ENCODE measurements at places on chromosomes 1 and 21. TPM values are rescaled to one million over a fixed set of nuclear protein-coding genes. Genes with fewer than 3 reads are reported as not detected.

The PCNX2 gene
- total RNA-seq: 53.1 TPM

The HRNR gene
- 0.10 TPM for total RNA-seq

The ABCA4 gene
- not detected for total RNA-seq

The CFAP107 gene
- not detected for total RNA-seq

The NPHS2 gene
- not detected for total RNA-seq

The SLAMF8 gene
- 0.36 TPM for total RNA-seq

The KRTAP19-1 gene
- total RNA-seq: not detected

The OBSCN gene
- 99.3 TPM for total RNA-seq

The EPHB2 gene
- 0.21 TPM for total RNA-seq

The AADACL3 gene
- not detected for total RNA-seq

The ILF2 gene
- total RNA-seq: 101 TPM

GRCh38 chr21:16199539-16199938 is 469.8 kb downstream of the USP25 start:
- DNase-seq: no peak
- H3K27me3 ChIP-seq: peaks cover 2% of the 10 kb centered on the region
- peaks cover 4% of the 10 kb centered on the region for H3K36me3 ChIP-seq
- H3K4me3 ChIP-seq: no peak overlapping the region
- H3K27ac ChIP-seq: no peak overlapping the region

GRCh38 chr1:163709636-163710035 is 387.9 kb downstream of the NUF2 start:
- no peak overlapping the region for H3K4me3 ChIP-seq
- H3K27me3 ChIP-seq: no peaks in the 10 kb centered on the region
- no peaks in the 10 kb centered on the region for H3K36me3 ChIP-seq
- H3K27ac ChIP-seq: no peak overlapping the region
- no peak for DNase-seq
- no peaks in the 10 kb centered on the region for H3K4me1 ChIP-seq

- DNase-seq: no peak
- H3K4me1 ChIP-seq: no peaks in the 10 kb centered on the region
- no peak overlapping the region for H3K4me3 ChIP-seq
- no peaks in the 10 kb centered on the region for H3K36me3 ChIP-seq
Measured at GRCh38 chr1:2031546-2032540, 12.7 kb downstream of the GABRD start.

DNA sequence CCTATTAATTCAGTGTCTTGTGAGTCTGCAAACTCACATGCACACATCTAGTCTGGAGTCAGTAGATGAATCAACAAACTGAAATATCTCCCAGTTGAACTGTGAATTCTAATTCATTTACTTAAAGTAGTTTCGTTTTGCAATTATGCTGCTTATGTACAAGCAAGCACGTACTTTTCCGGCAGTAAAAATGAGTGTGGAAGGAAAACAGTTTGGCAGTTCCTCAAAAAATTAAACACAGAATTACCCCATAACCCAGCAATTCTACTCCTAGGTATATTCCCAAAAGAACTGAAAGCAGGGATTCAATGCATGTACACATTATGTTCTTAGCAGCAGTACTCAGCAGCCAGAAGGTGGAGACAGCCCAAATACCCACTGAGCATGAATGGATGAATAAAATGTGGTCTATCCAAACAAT is 49.3 kb downstream of the GNB1 start:
- H3K27me3 ChIP-seq: no peaks in the 10 kb centered on the region
- no peak for DNase-seq
- peak overlapping the region; percentile 39 for H3K27ac ChIP-seq

- no peaks in the 10 kb centered on the region for H3K36me3 ChIP-seq
- H3K27me3 ChIP-seq: no peaks in the 10 kb centered on the region
- no peaks in the 10 kb centered on the region for H3K4me1 ChIP-seq
- no peak for DNase-seq
- no peak overlapping the region for H3K27ac ChIP-seq
Measured at GRCh38 chr1:64077281-64077940, 126.0 kb upstream of the UBE2U start.

DNA sequence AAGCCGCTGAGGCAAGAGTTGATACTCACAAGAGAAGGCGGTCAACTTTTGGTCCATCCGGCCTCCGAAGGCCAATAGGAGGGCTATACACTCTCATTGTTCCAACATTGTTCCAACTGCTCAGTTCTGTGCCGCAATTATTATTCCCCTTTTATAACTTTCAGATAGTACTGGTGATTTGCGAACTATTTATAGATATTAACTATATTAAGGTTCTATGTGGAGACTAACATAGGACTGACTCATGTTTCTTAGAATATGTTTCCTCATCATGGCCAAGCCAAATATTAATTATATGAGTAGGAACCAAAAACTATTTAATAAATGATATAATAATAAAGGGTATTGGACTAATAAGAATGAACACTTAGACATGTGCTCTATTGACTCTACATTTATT is 96.7 kb upstream of the LBR start:
- no peak for DNase-seq
- H3K4me1 ChIP-seq: no peaks in the 10 kb centered on the region
- H3K36me3 ChIP-seq: no peaks in the 10 kb centered on the region
- H3K4me3 ChIP-seq: no peak overlapping the region
- no peaks in the 10 kb centered on the region for H3K27me3 ChIP-seq

DNA sequence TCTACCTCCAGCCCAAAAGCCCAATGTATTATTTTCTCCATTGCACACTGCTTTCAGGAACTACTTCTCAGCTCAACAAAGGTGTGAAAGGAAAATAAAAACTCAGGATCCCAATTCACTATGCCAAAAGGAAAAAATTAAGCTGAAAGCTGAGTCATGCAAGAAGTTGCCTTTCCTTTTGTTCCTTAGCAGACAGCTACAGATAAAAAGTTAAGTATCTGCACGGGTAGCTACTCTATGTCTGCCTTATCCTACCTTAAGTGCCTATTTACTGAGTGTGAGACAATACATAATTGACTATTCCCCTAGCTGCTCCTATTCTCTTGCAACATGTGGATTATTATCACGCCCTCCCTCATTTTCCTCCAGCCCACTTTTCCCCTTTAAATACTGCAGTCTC is 84.1 kb downstream of the ADCY10 start:
- no peaks in the 10 kb centered on the region for H3K4me1 ChIP-seq
- H3K4me3 ChIP-seq: no peak overlapping the region
- no peak overlapping the region for H3K27ac ChIP-seq
- peaks cover 2% of the 10 kb centered on the region for H3K27me3 ChIP-seq

DNA sequence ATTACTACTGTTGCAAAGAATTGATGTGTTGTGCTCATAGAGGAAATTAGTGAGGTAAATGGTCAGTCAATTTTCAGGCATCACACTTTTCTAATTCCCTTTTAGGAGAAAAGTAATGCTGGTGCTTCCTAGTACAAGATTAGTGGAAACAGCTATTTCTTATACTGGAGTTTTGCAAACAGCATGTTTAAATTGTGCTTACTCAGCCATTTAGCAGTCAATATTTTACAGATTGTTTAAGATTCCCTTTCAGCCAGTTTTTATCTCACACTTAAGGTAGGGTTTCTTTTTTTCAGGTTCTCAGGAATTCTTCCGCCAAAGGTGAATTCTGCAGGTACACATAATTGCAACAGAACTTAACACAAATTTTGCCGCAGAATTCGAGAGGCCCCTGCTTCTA is 10.9 kb downstream of the SRRM1 start:
- no peaks in the 10 kb centered on the region for H3K27me3 ChIP-seq
- peaks cover 12% of the 10 kb centered on the region for H3K36me3 ChIP-seq
- H3K27ac ChIP-seq: no peak overlapping the region
- H3K4me3 ChIP-seq: no peak overlapping the region

DNA sequence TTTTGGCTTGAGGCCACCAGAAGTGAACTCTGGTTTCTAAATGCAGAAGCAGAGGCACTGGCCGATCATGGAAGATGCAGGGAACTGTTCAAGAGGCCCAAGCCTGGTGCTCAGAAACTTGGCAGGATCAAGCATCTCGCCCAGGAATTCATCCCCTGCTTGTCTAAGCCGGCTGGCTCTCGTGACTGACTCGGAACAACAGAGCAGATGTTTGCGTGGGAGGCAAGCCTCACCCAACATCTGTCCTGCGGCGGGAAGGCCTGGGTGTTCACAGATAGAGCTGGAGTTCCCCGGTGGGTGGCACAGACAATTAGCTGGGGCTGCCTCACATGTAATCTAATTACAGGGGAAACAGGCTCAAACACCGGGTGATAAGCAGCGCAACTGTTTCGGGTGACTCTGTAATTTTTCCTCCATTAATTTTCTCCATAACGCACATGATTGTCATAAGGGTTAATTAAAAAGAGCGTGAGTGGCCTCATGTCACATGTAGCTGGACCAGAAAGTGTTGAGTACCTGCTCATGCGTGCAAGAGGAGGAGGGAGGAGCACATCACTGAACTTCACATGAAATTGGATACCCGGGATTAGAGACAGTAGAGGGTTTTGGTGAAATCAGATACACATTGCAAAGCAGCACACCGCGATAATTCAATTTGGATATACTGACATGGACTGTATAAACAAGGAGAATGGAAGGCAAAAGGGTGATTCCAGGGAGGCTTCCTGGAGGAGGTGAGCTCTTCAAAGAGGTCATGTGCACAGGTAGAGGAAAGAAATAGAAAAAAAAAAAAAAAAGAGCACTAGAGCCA is 180.0 kb downstream of the ETS2 start:
- H3K27ac ChIP-seq: no peak overlapping the region
- DNase-seq: no peak
- peak overlapping the region; percentile 6 for H3K4me3 ChIP-seq
- H3K36me3 ChIP-seq: no peaks in the 10 kb centered on the region
- peaks cover 14% of the 10 kb centered on the region for H3K4me1 ChIP-seq

- no peak for DNase-seq
- peak overlapping the region; percentile 1 for H3K4me3 ChIP-seq
- H3K27me3 ChIP-seq: no peaks in the 10 kb centered on the region
- H3K36me3 ChIP-seq: no peaks in the 10 kb centered on the region
- peaks cover 28% of the 10 kb centered on the region for H3K4me1 ChIP-seq
Measured at GRCh38 chr1:9882296-9882944, 27.6 kb downstream of the CTNNBIP1 start.

- peak overlapping the region; percentile 78 for H3K27ac ChIP-seq
- H3K4me1 ChIP-seq: peaks cover 78% of the 10 kb centered on the region
- no peak for DNase-seq
- peak overlapping the region; percentile 15 for H3K4me3 ChIP-seq
- no peaks in the 10 kb centered on the region for H3K27me3 ChIP-seq
- H3K36me3 ChIP-seq: no peaks in the 10 kb centered on the region
Measured at GRCh38 chr1:24968941-24969585, 39.0 kb upstream of the RUNX3 start.

DNA sequence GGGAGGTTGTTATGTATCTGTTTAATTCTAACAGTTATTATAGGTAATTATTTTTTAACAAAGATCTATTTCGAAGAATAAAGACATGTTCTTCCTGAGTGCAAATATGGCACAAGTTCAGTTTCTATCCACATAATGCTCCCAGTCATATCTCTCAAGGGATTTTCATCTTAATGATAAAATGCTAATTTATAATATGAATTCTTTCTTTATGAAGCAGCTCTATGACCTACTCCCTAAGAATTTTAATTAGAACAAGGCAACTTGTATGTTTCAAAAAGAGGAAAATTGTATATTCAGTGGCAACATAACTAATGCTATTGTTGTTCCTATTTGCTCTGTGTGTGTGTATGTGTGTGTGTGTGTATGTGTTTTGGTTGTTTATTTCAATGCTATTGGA is 1222.1 kb upstream of the NCAM2 start:
- no peak overlapping the region for H3K27ac ChIP-seq
- no peaks in the 10 kb centered on the region for H3K36me3 ChIP-seq
- H3K4me3 ChIP-seq: no peak overlapping the region
- no peak for DNase-seq
- H3K4me1 ChIP-seq: no peaks in the 10 kb centered on the region

- no peak overlapping the region for H3K4me3 ChIP-seq
- H3K36me3 ChIP-seq: peaks cover 9% of the 10 kb centered on the region
- H3K4me1 ChIP-seq: no peaks in the 10 kb centered on the region
Measured at GRCh38 chr1:238568735-238569134, 678.0 kb upstream of the ZP4 start.

- H3K27ac ChIP-seq: no peak overlapping the region
- H3K4me1 ChIP-seq: peaks cover 20% of the 10 kb centered on the region
- no peak overlapping the region for H3K4me3 ChIP-seq
- DNase-seq: no peak
- no peaks in the 10 kb centered on the region for H3K27me3 ChIP-seq
- peaks cover 14% of the 10 kb centered on the region for H3K36me3 ChIP-seq
Measured at GRCh38 chr1:151759241-151759640, 4.1 kb downstream of the MRPL9 start.

DNA sequence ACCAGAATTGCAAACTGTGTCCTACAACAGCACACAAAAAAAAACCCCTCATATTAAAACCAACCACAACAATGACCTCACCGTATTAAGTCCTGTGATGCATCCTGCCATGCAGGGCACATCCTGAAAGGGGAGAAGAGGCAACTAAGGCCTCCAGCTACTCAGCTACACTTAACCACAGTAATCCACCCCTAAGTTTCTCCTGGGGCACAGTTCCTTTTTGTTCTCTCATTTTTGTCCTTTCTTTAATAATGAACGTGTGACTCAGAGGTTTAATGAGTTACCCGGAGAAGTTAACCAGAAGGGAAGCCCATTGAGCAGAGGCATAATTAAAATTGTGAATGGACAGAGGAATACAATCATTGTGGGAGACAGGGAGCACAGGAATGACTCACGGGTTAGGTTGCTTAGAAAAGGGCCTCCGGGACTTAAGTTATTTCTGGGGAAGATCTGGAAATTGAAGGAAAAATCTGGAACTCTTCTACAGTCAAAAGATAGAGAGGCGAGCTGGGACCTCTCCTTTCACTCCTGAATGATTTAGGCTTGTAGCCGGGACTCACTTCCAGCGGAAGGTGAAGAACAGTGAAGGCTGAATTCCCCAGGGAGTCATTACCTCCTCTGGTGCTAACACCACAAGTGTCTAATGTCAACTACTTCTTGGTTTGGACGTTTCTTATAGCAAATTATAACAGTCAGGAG is 36.9 kb upstream of the HIVEP3 start:
- no peak for DNase-seq
- H3K27me3 ChIP-seq: no peaks in the 10 kb centered on the region
- H3K36me3 ChIP-seq: peaks cover 15% of the 10 kb centered on the region
- H3K27ac ChIP-seq: no peak overlapping the region
- peaks cover 3% of the 10 kb centered on the region for H3K4me1 ChIP-seq

GRCh38 chr1:156975084-156975483 is 54.7 kb downstream of the LRRC71 start:
- no peak for DNase-seq
- H3K36me3 ChIP-seq: no peaks in the 10 kb centered on the region
- peaks cover 26% of the 10 kb centered on the region for H3K27me3 ChIP-seq
- H3K4me3 ChIP-seq: no peak overlapping the region
- no peaks in the 10 kb centered on the region for H3K4me1 ChIP-seq

DNA sequence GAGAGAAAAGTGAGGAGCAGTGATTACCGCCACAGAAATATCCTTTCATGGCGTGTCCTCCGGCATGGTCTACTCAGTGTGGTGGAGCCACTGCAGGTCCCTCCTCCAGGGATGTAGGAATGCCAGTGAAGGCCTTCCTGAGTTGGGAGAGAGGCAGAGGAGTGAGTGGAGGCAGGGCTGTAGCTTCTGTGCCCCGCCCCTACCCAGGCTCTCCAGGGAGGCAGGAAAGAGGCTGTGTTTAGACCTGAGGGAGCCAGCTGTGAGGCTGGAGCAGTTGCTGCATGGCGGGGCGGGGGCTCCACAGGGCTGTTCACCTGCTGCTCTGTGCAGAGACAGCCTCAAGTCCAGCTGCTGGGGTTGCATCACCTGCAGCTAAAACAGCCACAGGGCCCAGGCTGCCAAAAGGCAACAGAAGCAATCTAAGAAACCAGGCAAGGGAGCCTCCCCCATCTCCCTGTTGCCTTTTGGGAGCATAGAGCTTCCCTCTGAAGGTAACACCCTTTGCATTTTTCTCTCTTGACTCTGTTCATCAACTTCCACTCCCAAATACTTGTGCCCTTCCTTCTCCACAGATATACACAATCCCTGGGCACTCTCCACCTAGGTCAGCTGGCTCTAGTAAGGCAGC is 801 bp upstream of the ANXA9 start:
- H3K4me1 ChIP-seq: peaks cover 33% of the 10 kb centered on the region
- DNase-seq: no peak
- H3K27me3 ChIP-seq: no peaks in the 10 kb centered on the region
- H3K27ac ChIP-seq: no peak overlapping the region
- H3K4me3 ChIP-seq: no peak overlapping the region
